ENCODE measurements at places on chromosomes 5 and 9.

DNA sequence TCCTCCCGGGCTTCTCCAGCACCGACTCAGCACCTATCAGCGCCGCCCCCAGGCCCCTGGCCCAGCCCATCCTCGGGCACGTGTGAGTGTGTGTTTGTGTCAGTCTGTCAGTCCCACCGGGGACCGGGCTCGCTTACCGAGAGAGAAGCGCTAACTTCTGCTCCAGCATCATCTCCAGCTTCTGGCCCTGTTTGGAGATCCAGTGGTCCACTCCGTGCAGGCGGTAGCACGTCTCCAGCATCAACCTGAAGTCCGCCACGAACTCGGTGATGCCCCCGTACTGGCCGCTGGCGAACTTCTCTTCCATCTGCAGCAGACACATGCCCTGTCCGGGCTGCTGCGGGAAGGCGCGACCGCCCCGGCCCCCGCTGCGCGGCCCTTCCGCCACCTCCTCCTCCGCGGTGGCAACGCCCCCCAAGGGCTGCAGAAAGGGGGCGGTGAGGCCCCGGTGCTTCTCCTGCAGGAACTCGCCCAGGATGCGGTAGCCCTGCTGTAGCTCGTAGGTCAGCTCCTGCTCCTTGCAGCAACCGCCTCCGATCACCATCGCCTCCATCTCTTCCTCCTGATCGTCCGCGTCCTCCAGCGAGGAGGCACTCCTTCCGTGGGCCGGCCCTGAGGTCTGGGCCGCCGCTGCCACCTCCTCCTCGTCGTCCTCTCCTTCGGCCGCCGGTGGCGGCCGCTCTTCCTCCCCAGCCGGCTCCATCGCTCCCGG, 8.2 kb downstream of the RANBP6 start:
- DNase-seq = peak; percentile 92

- DNase-seq = no peak
Observed at GRCh38 chr5:9351546-9351945, 194.3 kb downstream of the SEMA5A start.

DNA sequence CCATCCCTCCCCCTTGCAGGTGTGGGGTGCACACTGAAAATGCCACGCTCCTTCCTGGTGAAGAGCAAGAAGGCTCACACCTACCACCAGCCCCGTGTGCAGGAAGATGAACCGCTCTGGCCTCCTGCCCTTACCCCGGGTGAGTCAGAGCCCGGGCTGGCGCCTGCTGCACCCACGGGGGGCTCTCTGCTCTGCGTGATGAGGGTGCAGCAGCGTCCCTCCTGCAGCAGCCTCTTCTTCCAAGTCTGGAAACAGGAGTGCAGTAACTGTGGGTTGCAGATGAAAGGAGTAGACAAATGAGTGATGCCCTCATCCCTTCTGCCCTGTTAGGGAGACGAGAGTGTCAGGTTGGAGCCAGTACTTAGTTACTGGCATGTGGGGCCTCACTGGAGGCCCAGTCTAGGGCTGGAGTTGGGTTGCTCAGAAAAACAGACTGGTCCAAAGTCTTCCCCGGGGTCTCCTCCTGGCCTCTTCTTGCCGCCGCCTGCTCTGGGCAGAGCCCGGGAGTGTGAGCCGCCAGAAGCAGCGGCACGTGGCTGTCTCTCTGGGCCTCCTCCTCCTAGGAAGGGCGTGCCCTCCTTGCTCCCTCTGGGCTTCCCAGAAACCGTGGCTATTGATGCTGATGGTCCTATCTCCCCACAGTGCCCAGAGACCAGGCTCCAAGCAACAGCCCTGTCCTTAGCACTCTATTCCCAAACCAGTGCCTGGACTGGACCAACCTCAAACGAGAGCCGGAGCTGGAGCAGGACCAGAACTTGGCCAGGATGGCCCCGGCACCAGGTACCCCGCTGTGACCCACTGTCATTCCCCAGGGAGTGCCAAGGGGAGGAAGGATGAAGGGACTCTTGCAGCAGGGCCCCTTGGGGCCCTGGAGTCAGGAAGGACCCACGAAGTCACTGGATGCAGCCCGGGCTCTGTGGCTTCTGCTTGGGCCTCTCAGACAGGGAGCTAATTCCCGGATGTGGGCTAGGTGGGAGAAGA, 8.4 kb downstream of the GFI1B start:
- no peak for DNase-seq

DNA sequence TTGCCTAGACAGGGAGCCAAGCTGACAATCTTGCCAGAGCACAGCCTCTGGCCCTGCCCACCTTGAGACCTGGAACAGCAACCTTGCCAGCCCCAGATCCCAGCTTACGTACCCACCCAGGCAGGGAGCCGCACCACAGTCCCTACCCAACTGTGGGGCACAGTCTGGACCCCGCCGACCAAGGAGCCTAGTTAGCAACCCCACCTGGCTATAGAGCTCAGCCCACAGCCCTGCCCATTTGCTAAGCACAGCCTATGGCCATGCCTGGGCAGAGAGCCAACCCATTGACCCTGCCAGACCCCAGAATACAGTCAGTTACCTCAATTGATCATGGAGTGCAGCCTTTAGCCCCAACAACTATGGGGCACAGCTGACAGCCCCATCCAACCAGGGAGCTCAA, 97.9 kb upstream of the SH3GL2 start:
- DNase-seq = peak; percentile 46

GRCh38 chr9:37692622-37693221, 42.0 kb downstream of the FRMPD1 start:
- no peak for DNase-seq

DNA sequence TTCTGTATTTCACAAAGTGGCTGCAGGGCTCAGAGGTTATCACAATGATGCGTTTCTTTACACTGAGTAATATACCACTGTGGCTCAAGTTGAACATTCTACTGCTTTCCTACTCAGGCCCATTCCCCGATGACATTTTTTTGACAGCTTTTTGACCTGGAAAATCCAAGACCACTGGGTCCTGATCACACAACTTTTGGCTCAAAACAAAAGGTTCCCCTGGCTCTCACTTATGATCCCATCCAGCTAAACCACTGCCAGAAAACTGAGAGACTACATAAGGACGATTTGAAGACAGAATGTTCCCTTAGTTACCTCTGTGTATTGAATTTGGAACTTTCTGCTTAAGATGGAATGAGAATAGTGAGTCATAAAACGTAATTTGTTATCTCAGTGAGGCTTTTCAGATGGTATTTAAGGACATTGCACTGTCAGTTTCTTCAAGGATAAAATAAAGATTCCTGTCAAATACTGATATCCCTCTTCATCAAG, 78.0 kb upstream of the FBXL7 start:
- no peak for DNase-seq

- no peak for DNase-seq
Observed at GRCh38 chr9:15299374-15299939, 7.6 kb downstream of the TTC39B start.

- no peak for DNase-seq
Observed at GRCh38 chr5:169832304-169832703, 148.0 kb downstream of the INSYN2B start.

- DNase-seq = no peak
Observed at GRCh38 chr5:170655920-170656319, 127.6 kb upstream of the GABRP start.

GRCh38 chr9:95139126-95139525, 178.4 kb downstream of the FANCC start:
- DNase-seq = no peak

DNA sequence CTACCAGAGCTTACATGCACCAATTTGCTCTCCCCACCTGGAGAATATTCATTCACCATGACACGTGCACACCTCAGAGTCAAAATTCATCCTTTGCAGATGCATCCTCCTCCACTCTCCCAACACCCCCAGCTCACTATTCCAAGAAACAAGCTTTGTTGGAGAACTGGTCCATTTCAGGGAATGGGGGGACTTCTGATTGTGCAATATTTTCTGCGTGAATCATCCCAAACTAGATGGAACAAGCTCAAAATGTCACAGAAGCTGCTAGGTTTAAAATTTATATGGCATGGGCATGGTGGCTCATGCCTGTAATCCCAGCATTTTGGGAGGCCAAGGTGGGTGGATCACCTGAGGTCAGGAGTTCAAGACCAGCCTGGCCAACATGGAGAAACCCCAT, 3.6 kb downstream of the GLDC start:
- no peak for DNase-seq

GRCh38 chr5:2557435-2557834, 194.0 kb downstream of the IRX2 start:
- no peak for DNase-seq

DNA sequence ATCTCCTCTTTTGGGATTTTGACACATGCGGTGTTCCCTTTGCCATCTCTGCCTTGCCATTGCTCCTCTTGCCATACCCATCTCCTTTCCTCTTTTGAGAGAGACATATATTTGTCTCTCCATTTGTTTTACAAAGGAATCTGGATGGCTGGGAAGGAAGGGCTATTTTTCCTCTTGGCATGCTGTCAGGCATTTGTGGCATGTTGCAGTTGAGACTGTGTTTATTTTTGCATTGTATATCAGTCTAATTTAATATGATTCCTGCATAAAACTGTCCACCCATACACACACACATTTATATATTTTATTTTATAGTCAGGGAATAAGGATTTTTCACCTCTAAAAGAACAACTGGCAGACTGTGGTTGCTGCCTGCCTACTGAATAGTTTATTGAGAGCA, 1105.8 kb upstream of the SEMA6A start:
- no peak for DNase-seq

GRCh38 chr9:2824054-2824453, 19.8 kb downstream of the PUM3 start:
- no peak for DNase-seq

DNA sequence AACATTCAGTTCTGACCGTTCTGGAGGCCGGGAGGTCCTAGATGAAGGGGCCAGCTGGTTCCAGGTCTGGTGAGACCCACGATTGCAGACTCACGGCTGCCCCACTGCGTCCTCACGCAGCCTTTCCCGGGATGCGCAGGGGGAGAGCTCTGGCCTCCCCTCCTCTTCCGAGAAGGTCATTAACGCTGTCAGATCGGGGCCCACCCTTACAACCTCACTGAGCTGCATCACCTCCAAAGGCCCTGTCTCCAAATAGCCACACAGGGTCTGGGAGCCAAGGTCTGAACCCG, 66.6 kb upstream of the PPP1R26 start:
- DNase-seq = no peak

- no peak for DNase-seq
Observed at GRCh38 chr5:54551926-54552325, 34.4 kb downstream of the SNX18 start.

DNA sequence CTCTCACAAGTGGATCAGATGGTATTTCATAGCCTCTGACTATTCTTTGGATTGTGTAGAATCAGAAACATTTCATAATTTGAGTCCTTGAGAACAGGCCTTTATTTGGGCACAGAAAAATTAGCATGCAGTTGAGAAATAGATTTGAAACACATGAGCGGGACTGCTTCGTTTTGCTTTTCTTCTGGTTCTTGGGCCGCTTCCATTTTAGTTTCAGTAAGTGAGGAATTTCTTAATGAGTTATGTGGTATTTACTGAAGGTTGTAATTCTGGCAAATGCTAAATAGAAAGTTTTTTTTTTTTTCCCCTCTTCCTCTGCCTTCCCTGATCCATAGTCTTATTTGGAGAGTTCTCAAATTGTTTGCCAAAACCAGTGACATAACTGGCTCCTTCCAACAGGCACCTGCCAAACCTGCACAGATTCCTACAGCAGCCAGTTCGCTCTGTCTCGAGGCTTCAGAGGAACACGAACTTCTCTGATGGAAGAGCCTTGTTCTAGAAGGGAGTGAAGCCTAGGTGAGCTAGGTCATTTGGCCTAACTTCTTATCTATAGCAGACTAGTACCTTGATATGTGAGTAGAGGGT, 71.2 kb upstream of the SLC28A3 start:
- DNase-seq = no peak

GRCh38 chr9:36161187-36161586, 8.0 kb upstream of the CCIN start:
- no peak for DNase-seq

DNA sequence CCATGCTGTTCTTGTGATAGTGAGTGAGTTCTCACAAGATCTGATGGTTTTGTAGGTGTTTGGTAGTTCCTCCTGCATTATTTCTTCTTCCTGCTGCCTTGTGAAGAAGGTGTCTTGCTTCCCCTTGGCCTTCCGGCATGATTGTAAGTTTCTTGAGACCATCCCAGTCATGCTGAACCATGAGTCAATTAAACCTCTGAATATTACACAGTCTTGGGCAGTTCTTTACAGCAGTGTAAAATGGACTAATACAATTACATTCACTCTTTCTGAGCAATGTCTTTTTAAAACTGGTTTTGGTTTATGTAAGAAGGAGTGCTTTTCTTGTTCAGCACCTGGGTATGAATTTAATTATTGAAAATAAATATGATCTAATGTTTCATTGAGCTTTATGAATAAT, 50.7 kb upstream of the ARRDC3 start:
- no peak for DNase-seq

DNA sequence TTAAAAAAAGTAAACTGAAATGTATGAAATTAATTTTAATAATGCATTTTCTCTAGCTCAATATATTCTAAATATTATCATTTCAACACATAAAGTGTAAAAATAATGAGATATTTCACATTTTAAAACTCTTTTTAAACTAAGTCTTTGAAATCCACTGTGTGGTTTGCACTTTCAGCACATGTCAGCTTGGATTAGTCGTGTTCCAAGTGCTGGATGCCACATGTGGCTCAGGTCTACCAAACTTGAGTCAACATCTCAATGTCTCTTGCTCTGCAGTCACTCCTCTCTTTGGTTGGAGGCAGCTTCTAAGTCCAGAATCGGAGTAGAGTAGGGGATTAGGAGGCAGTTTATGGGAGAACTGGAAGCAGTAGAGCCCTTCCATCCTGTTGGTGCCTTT, 173.7 kb upstream of the ANKRD55 start:
- DNase-seq = no peak

- DNase-seq = no peak
Observed at GRCh38 chr5:154406231-154406630, 39.6 kb upstream of the SAP30L start.

GRCh38 chr9:4566806-4567205, 76.5 kb downstream of the SLC1A1 start:
- no peak for DNase-seq

- no peak for DNase-seq
Observed at GRCh38 chr9:13358128-13358527, 78.6 kb upstream of the MPDZ start.

GRCh38 chr9:123169926-123170325, 98.5 kb downstream of the STRBP start:
- no peak for DNase-seq

Measured in right lobe of liver (tissue), 6 donors.